ENCODE measurements at places on chromosomes 12 and 14. TPM values are rescaled to one million over a fixed set of nuclear protein-coding genes. Genes with fewer than 3 reads are reported as not detected.
A peak's percentile ranks its signal among the peaks of the same experiment; 100 is the strongest.

GRCh38 chr12:56296295-56296694 is 3.8 kb downstream of the CS start:
- H3K27me3 ChIP-seq, result no peaks in the 10 kb centered on the region
- H3K4me1 ChIP-seq, result no peaks in the 10 kb centered on the region
- no peak for DNase-seq
- H3K27ac ChIP-seq, result no peak overlapping the region

Gene SYCP3
- total RNA-seq, result 0.33 TPM

Gene PTCSC3
- not detected for total RNA-seq

Gene SERPINA12
- not detected for total RNA-seq

DNA sequence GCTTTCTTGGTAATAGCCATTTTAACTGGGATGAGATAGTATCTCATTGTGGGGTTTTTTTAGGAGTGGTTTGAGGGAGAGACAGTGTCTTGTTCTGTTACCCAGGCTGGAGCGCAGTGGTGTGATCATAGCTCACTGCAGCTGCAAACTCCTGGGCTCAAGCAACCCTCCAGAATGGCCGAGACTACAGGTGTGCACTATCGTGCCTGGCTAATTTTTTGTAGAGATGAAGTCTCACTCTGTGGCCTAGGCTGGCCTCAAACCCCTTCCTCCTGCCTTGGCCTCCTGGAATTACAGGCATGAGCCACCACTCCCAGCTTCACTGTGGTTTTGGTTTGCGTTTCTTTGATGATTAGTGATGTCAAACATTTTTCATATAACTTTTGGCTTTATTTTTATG is 293.6 kb downstream of the ERC1 start:
- no peak overlapping the region for H3K4me3 ChIP-seq
- no peaks in the 10 kb centered on the region for H3K27me3 ChIP-seq
- H3K27ac ChIP-seq, result no peak overlapping the region

Gene KDM2B
- 12.3 TPM for total RNA-seq

- no peaks in the 10 kb centered on the region for H3K36me3 ChIP-seq
- H3K4me3 ChIP-seq, result no peak overlapping the region
- no peak overlapping the region for H3K27ac ChIP-seq
- DNase-seq, result no peak
- H3K4me1 ChIP-seq, result no peaks in the 10 kb centered on the region
Measured at GRCh38 chr12:12555656-12556055, 7.0 kb downstream of the DUSP16 start.

Gene OAS2
- total RNA-seq, result 9.5 TPM

GRCh38 chr14:96421236-96421635 is 29.3 kb downstream of the AK7 start:
- H3K36me3 ChIP-seq, result no peaks in the 10 kb centered on the region
- H3K4me3 ChIP-seq, result no peak overlapping the region
- H3K27ac ChIP-seq, result no peak overlapping the region
- H3K27me3 ChIP-seq, result no peaks in the 10 kb centered on the region

DNA sequence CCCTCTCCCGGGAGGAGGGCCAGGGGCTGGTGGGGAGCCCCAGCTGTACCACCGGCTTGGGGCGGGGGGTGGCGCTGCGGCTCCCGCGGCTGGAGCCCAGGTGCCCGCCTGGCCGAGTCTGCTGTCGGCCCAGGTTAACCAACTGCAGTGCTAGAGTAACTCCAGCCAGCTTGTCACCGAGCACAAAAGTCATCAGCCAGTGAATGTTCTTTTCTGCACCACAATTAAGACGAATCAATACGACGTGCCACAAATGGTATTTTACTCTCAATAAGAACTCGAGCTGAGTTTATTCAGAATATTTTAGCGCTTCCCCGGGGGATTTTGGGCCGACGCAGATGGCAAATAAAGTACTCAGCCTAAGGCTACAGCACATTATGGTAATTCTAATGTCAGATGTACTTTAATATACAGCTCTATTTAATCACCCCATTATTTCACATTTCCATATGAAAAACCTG is 83.2 kb downstream of the BCL11B start:
- H3K27me3 ChIP-seq, result no peaks in the 10 kb centered on the region
- DNase-seq, result no peak
- no peak overlapping the region for H3K27ac ChIP-seq
- no peak overlapping the region for H3K4me3 ChIP-seq

Gene RNASE1
- 1,186 TPM for total RNA-seq

Gene CLEC4D
- total RNA-seq, result 0.48 TPM

- H3K36me3 ChIP-seq, result no peaks in the 10 kb centered on the region
- H3K4me1 ChIP-seq, result no peaks in the 10 kb centered on the region
- H3K27ac ChIP-seq, result no peak overlapping the region
- DNase-seq, result no peak
- no peak overlapping the region for H3K4me3 ChIP-seq
Measured at GRCh38 chr12:2372735-2373134, 319.9 kb downstream of the CACNA1C start.

Gene MEG3
- 68.8 TPM for total RNA-seq

DNA sequence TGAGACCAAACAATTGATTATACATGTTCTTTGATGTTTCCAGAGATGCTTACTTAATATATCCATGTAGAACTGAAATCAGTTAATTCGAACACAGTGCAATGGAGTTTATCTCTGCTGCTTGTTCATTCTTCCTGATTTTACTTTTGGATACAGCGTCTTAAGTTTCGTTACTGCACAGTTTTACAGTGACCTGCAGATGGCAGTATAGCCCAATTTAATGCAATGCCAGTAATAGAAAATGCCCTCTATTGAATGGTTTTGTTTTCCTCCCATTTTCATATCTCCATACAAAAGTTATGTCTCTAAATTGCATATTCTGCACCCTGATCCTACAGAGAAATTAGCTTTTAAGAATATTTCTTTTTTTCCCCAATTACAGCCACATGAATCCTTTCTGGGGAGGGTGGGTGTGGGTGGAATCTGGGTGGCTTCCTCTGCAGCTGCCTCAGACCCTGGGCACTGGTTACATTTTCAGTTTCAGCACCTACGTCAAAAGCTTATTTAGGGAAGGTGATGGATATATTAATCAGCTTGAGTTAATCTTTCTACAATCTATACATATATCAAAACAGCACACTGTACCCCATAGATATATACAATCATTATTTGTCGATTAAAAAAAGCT is 101.1 kb upstream of the DCD start:
- no peak overlapping the region for H3K4me3 ChIP-seq
- H3K36me3 ChIP-seq, result no peaks in the 10 kb centered on the region
- no peak for DNase-seq
- no peak overlapping the region for H3K27ac ChIP-seq

Gene CHMP4A
- total RNA-seq, result 85.0 TPM

Gene C12orf54
- not detected for total RNA-seq

Gene LALBA
- total RNA-seq, result not detected

Gene LAG3
- 0.80 TPM for total RNA-seq

Gene EML5
- 5.6 TPM for total RNA-seq

Gene DDX55
- total RNA-seq, result 17.3 TPM

DNA sequence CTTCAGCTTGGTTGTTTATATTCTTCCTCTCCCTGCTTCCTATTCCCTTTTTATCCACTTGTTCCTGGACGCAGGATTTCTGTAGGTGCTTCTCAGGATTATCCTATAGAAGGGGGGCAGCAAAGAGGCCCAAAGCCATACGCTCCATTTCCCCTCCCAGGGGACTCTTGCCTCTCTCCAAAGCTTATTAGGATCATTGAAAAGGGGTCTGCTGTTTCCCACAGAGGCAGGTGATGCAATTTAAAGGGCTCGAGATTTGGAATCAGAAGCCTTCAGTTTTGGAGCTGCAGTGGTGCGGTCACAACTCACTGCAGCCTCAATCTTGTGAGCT is 31.5 kb upstream of the SYNDIG1L start:
- H3K4me3 ChIP-seq, result no peak overlapping the region
- no peaks in the 10 kb centered on the region for H3K27me3 ChIP-seq
- DNase-seq, result no peak

GRCh38 chr14:49853158-49853477 is 530 bp upstream of the NEMF start:
- H3K27ac ChIP-seq, result peak overlapping the region; percentile 95
- peaks cover 9% of the 10 kb centered on the region for H3K4me1 ChIP-seq
- no peak for DNase-seq
- H3K36me3 ChIP-seq, result peaks cover 5% of the 10 kb centered on the region
- H3K4me3 ChIP-seq, result peak overlapping the region; percentile 94

Gene CARMIL3
- 0.73 TPM for total RNA-seq

DNA sequence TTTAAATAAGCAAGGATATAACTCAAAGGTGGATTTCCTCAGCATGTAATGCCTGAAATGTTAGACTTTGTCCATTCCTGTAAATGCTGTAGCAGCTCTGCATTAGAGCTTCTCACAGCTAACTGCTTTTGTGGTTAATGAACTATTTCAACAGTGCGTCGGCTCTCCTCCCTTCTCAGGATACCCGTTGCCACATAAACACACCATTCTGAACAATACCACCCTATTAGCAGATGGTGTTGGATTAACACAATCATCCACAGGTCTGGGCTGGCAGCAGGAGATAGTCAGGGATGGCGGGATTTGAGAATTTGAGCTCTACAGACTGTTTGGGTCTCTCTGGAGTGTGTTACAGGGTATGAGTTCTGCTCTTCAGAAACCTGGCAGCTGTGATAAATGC is 33.5 kb upstream of the C12orf42 start:
- H3K4me1 ChIP-seq, result no peaks in the 10 kb centered on the region
- H3K36me3 ChIP-seq, result no peaks in the 10 kb centered on the region
- DNase-seq, result no peak
- no peak overlapping the region for H3K27ac ChIP-seq
